Thymus (tissue), 14 donors: ENCODE measurements at places on chromosomes 4 and X.
A peak's percentile ranks its signal among the peaks of the same experiment; 100 is the strongest.

GRCh38 chr4:138014590-138015288 is 227.4 kb downstream of the SLC7A11 start:
- no peak for DNase-seq

DNA sequence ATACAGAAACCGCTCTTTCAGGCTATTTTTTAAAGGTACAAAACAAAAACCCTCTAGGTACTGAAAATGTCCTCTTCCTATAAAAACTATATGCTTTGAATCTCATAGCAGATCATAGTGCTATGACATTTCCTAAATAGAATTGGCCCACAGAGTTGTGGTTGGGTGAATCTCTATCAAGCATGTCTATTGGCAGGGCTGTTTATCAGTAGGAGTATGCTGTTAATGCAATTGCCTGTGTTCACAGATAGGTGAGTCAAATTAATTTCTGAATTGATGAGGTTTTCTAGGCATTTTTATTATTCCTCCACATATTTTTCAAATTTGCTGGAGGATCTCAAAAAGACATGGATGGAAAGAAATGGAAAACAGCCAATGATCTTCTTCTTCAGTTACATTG is 73.9 kb downstream of the QRFPR start:
- no peak for DNase-seq

GRCh38 chrX:43467608-43468234 is 188.4 kb upstream of the MAOA start:
- DNase-seq = no peak

- DNase-seq = no peak
Observed at GRCh38 chr4:169241464-169241863, 29.3 kb downstream of the SH3RF1 start.

DNA sequence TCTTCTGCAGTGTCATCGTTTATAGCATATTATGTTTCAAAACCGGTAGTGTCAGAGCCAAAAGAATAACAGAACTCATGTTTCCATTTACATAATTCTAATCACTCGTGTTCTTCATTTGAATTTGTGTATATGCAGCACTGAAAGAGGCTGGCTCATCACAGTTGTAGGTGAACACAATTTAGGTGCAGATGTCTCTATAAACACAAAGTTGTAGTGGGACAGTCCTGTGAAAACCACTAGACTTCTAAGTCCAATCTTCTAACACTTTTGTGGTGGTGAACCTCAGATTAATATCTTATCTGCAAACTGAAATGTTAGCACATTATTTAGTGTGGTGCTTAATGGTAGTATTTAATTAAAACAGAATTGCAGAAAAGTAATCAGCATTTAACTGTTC is 872.4 kb downstream of the C4orf33 start:
- DNase-seq = no peak

- peak; percentile 99 for DNase-seq
Observed at GRCh38 chrX:56764153-56764974, 35.3 kb downstream of the NBDY start.

DNA sequence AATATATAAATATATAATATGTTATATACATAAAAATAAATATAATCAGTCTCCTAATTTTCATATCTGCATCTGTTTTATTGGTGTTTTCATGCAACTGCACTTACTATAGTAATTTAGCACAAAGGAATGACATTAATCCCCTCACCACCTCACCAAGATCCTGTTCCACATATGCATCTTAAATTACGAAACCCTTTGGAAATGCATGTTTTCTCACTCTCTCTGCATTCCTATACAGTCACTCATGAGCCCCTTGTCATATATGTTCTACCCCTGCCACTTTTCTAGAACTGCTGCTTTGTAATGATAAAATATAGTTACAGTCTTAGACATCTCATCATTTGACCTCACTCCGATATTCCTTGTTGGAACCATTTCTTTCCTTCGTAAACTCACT is 728.7 kb upstream of the SLIT2 start:
- DNase-seq = no peak

- DNase-seq = no peak
Observed at GRCh38 chr4:123749383-123749782, 352.8 kb downstream of the SPRY1 start.

DNA sequence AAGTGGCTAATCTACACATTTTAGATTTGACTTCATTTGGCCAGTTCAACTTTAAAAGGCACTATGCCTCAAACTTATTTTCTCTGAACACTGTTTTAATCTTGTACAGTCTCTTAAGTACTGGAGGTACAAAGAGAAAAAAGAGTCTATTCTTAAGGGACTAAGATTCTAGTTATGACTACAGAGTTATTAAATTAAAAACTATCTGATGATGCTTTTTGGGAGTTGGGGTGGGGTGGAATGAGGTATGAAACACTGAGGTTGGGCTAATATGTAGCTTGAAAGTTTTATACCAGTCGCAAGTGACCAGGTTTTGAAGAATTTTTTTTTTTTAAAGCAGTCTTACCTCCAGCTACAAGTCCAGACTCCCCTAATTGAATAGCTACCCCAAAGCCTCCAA is 17.7 kb upstream of the GPR34 start:
- DNase-seq = no peak

DNA sequence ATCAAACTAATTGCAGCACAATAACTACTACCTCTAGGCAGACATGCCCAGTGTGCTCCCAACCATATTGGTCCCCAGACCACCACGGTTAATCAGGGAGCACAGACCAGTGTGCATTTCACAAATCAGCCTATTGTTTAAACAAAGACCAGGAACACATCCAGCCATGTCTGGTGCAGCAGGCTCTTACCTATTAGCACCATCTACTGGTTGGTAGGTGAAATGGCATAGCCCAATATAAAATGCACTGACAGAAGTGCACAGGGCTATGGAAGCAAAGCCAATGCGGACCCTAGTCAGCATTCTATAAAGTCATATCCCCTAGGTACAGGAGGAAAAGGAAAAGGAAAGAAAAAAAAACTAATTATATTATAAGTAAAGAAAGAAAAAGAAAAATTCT is 15.5 kb upstream of the CYLC1 start:
- no peak for DNase-seq

DNA sequence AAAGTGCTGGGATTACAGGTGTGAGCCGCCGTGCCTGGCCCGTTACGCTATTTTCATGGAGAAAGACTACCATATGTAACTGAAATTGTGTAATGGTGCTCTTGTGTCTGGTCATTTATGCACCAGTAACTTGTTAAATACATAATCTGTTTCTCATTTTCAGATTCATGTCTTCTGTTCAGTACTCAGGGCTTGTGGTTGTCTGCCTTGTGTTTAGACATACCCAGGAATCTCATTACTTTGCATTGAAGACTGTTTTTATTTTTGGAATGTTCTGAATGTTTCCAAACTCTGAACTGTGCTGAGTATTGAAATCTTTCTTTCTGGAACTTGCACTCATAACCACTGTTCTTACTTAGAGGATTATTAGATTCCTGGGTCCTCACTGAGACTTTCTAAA is 52.8 kb downstream of the PDLIM5 start:
- no peak for DNase-seq

GRCh38 chrX:68409194-68409593 is 24.1 kb downstream of the OPHN1 start:
- DNase-seq = no peak

DNA sequence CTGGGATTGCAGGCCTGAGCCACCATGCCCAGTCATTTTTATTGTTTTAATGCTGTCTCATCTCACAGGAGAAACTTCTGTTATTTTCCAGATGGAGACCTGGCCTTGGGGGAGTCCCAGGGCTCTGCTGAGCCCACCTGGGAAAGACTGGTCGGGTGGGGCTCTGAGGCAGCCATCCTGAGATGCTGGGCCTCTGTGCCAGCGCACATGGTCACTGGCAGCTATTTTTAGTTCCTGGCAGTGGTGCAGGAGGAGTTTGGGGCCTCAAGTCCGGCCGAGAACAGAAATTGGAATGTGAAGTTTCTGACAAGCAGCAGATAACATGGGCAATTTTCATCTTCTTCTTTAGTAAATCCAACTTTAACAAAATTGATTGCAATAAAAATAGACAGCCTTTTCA is 44.5 kb downstream of the SORCS2 start:
- no peak for DNase-seq

DNA sequence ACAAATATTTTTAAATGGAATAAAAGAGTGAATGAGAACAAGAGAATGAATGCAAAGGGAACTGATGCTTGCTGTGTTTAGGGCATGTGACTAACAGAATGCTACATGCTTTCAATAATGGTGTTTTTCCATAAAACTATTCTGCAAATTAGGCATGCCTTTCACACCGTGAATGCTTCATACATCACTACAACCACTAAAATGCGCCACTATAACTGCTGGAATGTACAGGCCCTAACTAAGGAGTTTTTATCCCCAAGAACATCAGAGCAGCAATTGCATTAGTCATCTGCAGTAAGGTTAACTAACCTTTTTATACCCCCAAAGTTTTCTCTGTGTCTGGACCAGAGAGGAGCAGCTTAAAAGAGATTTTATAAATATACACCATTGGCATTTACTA is 190.4 kb downstream of the ARAP2 start:
- DNase-seq = no peak

- DNase-seq = no peak
Observed at GRCh38 chr4:65624651-65625050, 45.6 kb downstream of the EPHA5 start.

DNA sequence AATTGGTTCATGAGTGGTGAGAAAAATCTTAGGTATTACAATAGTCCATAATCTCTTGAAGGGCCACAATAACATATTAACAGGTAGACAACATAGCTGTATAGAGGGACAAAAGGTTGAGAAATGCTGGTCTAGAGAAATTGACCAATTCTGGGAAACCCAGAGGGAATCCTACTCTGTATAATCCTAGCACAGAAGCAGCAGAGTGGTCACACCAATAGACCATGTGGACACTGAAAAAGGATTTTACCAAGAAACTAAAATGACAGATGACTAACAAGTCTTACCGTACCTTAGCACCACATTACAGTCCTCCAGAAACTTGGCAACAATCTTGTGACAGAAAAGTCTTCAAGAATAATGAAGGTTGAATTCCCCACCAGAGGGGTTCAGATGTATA is 169.1 kb upstream of the PCDH18 start:
- no peak for DNase-seq

DNA sequence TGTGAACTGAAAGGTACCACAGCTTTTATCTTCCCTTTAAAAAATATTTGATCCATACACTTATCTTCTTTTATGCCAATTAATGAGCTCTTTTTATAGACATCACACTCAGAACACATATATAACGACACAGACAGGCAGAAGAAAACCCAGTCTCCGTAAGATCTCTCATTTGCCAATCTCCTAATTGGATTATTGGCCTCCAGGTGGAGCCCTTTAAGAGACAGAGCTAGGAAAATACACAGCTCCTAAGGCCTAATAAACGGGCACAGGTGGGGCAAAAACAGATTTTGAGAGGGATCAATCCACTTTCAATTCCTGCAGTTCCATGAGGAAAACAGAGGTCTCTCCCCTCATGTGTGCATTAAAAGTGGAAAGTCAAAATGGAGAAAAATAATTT is 1495.4 kb downstream of the RPA4 start:
- DNase-seq = no peak

- no peak for DNase-seq
Observed at GRCh38 chr4:71383984-71384383, 45.2 kb downstream of the SLC4A4 start.

GRCh38 chr4:4502694-4503311 is 39.0 kb downstream of the STX18 start:
- DNase-seq = no peak

DNA sequence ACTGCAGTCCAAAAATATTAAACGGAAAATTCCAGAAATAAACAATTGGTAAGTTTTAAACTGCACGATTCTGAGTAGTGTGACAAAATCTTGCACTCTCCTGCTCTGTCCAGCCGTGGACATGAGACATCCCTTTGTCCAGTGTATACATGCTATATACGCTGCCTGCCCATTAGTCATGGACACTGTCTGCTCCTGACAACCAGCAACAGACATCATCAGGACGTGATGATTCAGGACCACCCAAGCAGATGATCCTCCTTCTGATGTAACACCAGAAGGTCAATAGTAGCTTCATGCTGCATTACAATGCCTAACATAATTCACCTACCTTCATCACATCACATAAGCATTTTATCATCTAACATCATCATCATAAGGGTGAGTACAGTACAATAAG is 36.3 kb downstream of the ATRX start:
- no peak for DNase-seq

DNA sequence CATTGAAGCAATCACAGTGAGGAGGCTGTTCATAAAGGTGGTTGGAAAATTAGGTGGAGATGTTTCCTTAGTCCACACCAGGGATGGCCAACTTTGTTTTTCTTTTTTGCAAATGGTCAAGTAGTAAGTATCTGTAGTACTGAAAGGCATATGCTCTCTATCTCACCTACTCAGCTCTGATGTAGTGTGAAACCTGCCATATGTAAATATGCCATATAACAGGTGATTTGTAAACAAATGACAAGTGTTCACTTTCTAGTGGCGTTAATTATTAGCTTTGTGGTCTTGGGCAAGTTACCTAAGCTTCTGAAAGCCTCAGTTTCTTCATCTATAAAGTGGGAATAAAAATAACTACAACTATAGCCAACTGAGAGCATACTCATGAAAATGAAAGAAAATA is 421.4 kb upstream of the LCORL start:
- DNase-seq = no peak

DNA sequence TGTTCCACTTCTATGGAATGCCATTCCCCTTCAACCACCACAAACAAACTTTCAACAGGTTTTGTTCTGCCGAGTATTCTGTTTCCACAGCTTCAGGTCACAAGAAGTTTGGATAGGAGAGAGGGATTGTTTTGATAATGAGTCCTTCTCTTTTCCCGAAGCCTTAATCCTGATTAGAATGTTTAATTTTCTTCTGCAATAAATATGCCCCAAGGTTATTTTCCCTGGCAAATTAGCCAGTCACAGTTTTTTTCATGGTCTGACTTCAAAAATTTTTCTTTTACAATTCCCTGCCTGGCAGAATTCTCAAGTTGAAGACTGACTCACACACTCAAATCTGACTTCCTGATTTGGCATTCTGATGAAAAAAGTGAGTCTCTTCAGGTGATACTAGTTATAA is 33.1 kb upstream of the EDNRA start:
- DNase-seq = no peak

DNA sequence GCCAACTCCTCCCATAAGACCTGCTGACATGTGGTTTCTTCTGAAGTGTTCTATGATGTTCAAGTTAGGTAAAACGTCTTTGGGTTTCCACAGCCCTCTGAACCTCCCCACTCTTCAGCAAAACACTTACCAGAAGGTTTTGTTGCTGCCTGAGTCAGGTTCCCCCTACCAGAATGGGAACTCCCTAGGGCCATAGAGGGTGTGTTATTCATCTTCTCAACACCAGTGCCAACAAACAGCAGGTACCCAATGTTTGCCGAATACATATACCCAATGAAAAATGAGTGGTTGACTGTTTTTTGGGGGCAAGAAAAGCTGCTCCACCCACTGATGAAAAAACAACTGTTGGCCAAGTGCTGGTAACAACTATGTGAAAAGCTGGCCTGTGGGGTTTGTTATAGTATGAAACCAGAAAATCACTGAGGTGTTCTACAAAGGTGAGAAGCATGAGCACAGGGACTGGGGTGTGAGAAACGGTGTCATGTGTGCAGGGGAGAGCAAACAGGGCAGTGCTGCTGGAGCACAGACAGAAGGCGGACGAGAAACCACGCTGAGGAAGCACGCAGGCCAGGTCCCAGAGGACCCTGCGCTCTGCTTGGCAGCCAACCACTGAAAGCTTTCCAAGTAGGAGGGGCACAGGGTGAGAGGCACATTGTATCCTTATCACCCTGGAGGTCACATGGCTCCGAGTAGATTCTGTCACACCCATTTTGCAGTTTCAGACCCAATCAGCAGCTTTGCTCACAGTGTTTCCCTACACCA is 28.8 kb downstream of the ATP8A1 start:
- DNase-seq = peak; percentile 67

GRCh38 chr4:107247738-107248137 is 211.6 kb upstream of the DKK2 start:
- DNase-seq = no peak

GRCh38 chr4:72629540-72629939 is 60.5 kb upstream of the ADAMTS3 start:
- no peak for DNase-seq
